Activated CD4-positive, alpha-beta T cell treated with anti-CD3 and anti-CD28 coated beads for 48 hours (primary cell): ENCODE measurements at places on chromosomes 1 and 21.

DNA sequence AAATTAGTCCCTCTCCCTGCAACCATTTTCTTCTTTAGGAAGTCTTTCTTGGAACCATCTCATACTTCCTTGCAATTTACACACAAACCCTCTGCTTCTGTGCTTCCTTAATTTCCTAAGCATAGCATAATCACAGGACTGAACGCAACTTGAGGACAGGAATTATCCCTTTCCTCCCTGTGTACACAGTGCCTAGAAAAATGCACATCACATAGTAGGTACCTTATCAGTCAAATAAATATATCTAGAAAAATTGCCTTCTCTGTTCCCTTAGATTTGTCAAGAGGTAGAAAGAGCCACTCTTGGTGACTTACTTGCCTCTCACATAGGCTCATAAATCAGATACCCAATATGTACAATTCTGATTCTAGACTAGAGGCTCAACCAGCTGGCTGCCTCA, 4.9 kb downstream of the ASPM start:
- no peak for DNase-seq

- no peak for DNase-seq
Observed at GRCh38 chr1:11961230-11961629, 19.0 kb upstream of the MFN2 start.

DNA sequence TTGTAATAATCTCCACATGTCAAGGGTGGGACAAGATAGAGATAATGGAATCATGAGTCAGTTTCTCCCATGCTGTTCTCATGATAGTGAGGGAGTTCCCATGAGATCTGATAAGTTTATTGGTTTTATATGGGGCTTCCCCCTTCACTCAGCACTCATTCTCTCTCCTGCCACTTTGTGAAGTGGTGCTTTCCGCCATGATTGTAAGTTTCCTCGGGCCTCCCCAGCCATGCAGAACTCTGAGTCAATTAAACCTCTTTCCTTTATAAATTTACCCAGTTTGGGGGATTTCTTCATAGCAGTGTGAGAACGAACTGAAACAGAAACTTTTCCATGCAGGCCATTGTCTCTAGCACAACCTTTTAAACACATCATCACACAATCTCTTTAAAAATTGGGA, 221.5 kb upstream of the BRINP3 start:
- no peak for DNase-seq

- DNase-seq = peak; percentile 87
Observed at GRCh38 chr1:28882009-28882628, 32.2 kb upstream of the EPB41 start.

GRCh38 chr1:111302374-111302773, 11.7 kb downstream of the CHIA start:
- DNase-seq = no peak

GRCh38 chr1:56202796-56203492, 376.4 kb downstream of the PLPP3 start:
- no peak for DNase-seq

DNA sequence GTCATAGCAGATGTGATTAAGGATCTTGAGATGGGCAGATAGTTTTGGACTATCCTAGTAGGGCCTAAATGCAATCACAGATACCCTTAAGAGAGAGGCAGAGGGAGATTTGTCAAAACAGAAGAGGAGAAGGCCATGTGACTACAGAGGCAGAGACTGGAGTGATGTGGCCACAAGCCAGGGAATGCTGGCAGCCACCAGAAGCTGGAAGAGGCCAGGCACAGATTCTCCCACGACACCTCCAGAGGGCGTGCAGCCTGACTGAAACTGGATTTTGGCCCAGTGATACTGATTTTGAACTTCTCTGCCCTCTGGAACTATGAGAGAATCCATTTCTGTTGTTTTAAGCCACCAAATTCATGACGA, 52.1 kb upstream of the EPS8L3 start:
- no peak for DNase-seq

DNA sequence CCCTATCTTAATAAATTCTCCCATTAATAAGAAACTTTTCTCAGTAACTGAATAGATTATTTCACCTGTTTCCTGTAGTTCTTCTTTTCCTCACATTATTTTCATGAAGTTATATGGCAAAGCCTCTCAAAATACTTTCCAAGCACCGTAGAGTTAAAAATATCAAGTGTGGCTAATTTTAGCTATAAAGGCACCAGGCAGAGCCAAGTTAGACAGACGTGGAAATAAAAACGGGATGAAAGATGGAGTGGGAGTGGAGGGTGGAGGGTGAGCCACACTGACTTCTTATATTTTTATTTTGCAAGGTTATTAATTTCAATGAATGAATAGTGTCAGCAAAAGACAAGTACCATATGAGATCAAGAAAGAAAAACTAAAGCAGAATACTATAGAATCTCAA, 71.7 kb downstream of the ENAH start:
- DNase-seq = no peak

- DNase-seq = peak; percentile 0
Observed at GRCh38 chr1:227894831-227895451, 52.8 kb downstream of the WNT9A start.

DNA sequence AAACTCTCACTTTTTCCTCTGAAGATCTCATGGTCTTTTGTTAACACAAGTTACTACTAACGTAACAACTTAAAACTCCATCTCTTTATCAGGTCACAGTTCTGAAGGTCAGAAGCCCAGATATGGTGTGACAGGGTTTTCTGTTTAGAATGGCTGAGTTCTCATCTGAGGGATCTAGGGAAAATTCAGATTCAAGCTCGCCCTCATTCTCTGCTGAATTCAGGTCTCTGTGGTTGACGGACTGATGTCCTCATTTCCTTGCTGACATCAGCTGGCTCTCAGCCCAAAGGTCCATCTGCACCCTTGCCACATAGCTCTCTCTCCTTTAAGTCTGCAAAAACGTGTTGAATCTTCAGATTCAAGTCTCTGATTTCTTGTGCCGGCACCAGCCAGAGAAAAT, 6.1 kb upstream of the NTPCR start:
- peak; percentile 9 for DNase-seq

DNA sequence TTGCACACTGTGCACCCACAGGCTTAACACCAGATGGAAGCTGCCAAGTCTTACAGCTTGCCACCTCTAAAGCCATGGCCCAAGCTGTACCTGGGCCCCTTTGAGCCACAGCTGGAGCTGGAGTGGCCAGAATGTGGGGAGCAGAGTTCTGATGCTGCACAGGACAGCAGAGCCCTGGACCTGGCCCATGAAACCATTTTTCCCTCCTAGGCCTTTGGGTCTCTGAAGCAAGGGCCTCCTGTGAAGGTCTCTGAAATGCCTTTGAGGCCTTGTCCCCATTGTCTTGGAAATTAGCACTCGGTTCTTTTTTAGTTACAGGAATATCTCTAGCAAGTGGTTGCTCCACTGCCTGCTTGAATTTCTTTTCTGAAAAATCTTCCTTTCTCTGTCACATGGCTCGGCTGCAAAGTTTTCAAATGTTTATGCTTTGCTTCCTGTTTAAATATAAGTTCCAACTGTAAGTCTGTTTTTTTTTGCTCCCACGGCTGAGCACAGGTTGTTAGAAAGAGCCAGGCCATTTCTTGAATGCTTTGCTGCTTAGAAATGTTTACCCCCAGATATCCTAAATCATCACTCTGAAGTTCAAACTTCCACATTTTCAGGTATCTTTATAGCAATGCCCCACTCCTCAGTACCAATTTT, 156.8 kb upstream of the GORAB start:
- DNase-seq = no peak
